ENCODE measurements at places on chromosomes 11 and 22.

GRCh38 chr11:32154275-32154674, 63.4 kb downstream of the RCN1 start:
- peak; percentile 8 for DNase-seq

DNA sequence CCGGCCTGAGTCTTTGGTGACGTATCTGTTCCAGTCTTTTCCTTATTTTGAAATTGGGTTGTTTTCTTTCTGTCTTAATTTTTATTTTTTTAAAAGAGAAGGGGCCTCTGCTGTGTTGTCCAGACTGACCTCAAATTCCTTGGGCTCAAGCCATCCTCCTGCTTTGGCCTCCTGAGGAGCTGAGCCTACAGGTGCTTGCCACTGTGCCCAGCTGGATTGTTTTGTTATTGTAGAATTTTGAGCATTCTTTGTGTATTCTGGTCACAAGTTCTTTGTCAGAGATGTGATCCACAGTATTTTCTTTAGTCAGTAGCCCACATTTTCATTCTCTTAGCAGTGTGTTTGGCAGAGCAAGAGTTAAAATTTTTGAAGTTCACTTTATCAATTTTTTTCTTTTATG, 100.1 kb downstream of the ATXN10 start:
- no peak for DNase-seq

- DNase-seq = no peak
These were observed 2.2 kb downstream of the LAYN start for GRCh38 chr11:111542606-111543275.

GRCh38 chr11:86158704-86159580, 85.6 kb upstream of the EED start:
- no peak for DNase-seq

DNA sequence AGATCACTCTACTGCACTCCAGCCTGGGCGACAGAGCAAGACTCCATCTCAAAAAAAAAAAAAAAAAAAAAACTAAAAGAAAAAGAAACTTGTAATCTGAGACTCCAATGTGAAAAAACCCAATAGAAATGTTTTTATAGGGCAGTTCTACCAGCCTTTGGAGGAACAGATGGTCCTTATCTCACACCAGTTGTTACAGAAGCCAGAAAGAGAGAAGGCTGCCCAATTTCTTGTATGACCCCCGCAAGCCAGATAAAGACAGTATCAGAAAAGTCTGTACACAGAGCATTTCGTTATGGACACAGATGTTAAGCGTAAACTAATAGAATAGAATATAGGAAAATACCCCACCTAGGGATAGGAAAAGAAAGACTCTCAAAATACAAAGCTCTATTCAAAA, 11.3 kb upstream of the TSGA10IP start:
- no peak for DNase-seq

DNA sequence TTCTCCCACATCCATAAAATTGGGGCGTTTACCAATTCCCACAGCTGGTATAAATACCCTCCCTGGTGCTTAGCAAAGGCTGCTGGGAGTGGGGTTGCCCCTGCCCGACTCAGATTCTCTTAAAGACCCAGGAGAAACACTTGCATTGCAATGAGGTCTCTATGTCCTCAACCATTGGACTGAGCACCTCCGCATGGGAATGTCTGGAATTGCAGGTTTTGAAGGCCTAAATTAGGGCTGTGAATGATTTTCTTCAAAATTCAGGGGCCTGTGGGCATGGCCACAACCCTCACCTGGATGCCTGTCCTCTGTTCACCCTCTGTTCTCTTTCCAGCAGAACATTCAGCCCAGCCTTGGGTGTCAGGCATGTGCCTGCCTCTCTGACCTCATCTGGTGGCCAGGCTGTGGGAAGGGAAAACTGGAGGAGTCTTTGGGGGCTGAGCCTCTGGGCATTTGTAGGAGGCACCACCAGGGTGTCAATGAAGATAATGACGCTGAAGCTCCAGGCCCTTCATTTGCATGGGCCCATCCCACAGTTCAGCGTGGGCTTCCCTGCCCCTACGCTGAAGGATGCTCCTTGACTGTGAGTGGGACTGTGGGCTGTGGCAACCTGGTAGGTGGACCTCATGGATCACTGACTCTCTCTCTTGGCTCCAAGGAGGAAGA, 52.7 kb upstream of the MYEOV start:
- DNase-seq = no peak

GRCh38 chr11:93895106-93895862, 44.9 kb upstream of the VSTM5 start:
- DNase-seq = peak; percentile 22

DNA sequence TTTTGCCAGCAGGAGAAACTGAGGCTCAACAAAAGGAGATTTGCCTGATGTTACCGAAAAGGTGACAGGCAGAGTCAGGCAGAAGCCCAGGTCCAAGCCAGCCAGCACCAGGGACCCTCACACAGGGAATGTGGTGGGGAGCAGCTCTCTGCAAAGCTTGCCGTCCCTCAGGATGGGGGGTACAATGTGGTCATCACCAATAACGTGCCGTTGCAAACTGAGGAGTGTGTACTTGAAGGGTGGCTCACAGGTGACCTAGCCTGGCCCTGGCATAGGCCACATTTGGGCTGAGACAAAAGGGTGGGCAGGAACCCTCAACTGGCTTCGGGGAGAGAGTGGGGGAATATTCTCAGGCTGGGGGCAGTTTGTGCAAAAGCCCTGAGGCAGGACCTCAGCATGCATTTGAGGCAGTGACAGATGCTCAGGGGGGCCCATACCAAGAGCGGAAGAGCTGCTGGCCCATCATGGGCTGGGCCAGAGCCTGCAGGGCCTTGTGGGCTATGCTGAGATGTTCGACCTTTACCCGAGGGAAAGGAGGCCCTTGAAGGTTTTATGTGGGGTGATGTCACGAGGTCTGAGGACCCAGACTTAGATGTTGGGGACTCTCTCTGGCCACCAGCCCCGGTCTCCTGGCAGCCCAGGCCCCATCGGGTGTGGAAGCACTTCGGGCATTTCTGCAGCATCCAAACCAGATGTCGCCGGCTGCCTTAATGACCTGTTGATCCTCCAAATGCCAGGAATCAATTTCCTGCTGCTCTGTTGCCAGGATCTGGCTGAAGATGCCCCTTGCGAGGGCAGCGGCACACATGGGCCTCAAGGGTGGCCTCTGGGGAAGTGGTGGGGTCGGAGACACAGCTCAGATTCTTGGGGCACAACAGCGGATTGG, 57.4 kb upstream of the SHISAL1 start:
- DNase-seq = no peak

- no peak for DNase-seq
These were observed 209.2 kb upstream of the SORL1-AS1 start for GRCh38 chr11:121661880-121662486.

DNA sequence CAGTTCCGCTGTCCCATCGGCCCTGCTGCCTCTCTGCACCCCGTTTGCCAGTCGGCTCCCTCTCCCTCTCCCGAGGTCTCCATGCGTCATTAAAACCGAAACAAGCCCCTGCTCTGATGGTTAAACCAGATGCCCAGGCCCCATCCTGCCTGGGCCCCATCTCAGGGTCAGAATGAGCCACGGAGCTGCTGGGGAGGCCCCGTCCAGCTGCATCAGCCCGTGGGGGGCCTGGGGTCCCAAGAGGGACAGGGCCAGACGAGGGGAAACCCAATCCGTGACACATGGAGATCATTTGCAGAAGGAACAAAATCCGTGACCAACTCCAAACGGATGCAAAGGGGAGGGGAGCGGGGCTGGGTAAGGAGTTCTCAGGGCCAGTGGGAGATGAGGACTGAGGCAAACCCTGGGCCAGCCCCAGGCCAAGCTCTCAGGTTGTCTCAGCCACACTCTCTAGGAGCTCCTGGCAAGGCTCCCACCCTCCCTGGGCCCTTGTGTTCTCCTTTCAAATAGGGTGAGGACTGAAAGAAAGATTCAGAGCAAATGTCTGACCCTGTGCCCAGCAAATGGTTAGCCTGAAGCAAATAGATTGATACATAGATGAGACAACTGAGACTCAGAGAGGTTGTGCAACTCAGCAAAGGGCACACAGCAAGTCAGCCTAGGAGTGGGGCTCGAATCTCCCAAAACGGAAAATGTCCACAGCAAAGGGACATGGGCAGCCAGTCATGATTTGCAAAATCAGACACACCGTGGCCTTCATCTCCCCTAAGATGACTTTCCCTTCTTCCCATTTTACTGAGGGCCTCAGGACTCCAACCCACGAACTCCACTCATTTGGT, 162.1 kb downstream of the MN1 start:
- no peak for DNase-seq

GRCh38 chr11:104908186-104908531, 9.9 kb upstream of the CASP12 start:
- no peak for DNase-seq

DNA sequence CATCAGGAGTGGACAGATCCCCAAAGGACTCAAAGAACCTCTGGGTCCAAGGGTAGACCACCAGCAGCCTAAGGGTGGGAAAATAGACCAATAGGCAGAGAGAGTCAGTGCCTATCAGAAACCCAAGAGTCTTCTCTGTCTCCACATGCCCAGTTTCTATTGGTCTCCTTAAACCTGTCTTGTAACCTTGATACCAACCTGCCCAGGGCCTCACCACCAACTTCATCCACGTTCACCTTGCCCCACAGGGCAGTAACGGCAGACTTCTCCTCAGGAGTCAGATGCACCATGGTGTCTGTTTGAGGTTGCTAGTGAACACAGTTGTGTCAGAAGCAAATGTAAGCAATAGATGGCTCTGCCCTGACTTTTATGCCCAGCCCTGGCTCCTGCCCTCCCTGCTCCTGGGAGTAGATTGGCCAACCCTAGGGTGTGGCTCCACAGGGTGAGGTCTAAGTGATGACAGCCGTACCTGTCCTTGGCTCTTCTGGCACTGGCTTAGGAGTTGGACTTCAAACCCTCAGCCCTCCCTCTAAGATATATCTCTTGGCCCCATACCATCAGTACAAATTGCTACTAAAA, at the start of gene HBB:
Gene HBB (minus strand): TSS at position 340 of the 579 bp plus-strand sequence. CDS start 50 bp downstream, at position 290.
- no peak for DNase-seq

- DNase-seq = no peak
These were observed 3.0 kb downstream of the MAFF start for GRCh38 chr22:38204784-38205183.

GRCh38 chr11:2885017-2885677, 428 bp downstream of the CDKN1C start:
- DNase-seq = no peak

- DNase-seq = no peak
These were observed 12.8 kb downstream of the TSKU start for GRCh38 chr11:76795936-76796441.

DNA sequence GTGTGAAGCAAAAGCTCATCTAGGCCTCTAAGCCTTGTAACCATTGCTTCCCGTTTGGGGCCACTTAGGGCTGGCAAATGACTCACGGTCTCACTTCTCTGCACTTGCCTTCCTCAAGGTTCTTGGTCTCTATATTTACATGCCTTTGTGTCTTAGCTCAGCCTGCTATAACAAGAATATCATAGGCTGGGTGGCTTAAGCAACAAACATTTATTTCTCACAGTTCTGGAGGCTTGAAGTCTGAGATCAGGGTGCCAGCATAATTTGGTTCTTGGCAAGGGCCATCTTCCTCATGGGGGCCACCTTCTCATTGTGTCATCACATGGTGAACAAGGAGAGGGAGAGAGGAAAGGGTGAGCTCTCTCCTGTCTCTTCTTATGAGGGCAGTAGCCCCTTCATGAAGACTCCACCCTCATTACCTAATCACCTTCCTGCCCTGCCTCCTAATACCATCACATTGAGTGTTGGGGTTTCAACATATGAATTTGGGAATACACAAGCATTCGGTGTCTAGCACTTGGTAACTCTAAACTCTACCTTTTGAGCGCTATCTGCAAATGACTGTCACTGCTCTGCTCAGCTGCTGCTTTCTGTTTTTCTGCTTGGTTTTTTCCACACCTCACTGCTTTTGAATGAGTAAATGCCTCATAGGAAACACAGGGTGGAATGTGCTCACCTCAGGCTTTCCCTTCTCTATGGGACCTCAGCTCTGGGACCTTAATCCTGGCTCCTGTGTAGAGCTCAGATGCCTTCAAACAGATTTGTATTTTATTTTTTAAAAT, 16.2 kb upstream of the ME3 start:
- peak; percentile 89 for DNase-seq

- peak; percentile 52 for DNase-seq
These were observed 196.3 kb upstream of the ARHGAP20 start for GRCh38 chr11:110908401-110909105.

DNA sequence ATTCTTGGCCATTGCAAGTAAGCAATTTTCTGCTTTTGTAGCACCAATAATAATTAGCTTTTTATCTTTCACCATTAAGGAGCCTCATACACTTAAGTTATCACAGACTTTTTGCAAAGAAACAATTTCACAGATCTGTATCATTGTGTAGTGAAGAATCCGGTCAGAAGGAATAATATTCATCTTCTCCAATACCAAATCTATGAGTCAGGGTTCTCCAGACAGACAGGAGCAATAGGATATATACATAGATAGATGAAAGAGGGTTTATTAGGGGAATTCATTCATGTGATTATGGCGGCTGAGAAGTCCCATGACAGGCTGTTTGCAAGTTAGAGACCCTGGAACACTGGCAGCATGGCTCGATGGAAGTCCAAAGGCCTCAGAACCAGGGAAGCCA, 82.9 kb upstream of the UBASH3B start:
- no peak for DNase-seq

GRCh38 chr22:38383417-38383816, 66.2 kb upstream of the CSNK1E start:
- DNase-seq = no peak

DNA sequence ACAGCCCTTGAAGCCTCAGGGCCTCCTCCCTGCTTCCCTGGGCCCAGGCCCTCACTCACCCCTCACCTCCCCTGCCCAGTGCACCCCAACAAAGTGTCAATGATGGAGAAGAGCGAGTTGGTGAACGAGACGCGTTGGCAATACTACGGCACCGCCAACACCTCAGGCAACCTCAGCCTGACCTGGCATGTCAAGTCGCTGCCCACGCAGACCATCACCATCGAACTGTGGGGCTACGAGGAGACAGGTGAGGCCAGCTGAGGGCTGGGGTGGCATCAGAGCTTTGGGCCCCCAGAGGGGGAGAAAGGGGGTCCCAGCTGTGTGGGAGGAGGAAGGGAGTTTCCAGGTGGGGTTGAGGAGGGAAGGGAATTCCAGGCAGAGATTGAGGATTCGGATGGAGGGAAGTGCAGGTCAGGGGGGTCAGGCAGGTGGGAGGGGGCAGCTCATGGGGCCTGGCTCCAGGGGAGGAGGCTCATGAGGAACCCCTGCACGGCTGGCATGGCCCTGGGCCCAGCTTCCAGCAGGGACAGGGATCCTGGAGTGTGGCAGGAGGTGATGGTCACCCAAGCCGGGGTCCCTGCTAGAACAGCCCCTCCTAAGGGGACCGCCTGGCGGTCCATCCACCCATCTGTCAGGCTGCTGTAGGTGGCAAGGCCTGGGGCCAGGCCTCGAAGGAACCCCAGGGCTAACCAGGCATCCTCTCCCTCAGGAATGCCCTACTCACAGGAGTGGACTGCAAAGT, 2.9 kb downstream of the SUSD2 start:
- DNase-seq = no peak

- no peak for DNase-seq
These were observed 23.0 kb upstream of the ME3 start for GRCh38 chr11:86695373-86695772.

DNA sequence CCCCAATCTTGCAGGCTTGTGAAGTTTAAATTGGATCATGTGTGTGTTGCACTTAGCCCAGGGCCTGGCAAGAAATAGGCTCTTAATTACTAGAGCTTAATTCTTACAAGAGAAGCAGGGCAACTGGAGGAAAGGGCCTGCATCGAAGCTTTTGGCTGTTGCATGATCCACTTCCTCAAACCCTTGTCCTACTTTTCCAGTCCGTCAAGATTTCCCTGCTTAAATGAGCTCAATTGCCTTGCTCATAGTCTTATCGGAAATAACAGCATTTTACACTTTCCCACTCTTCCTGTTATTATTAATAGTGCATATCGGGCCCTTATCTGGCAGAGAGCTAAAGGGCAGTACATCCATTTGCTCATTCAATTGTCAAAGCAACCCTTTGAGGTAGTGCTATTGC, 18.1 kb downstream of the DTX4 start:
- DNase-seq = no peak

- DNase-seq = no peak
These were observed 15.8 kb downstream of the BLID start for GRCh38 chr11:122100037-122100755.
